Dermis lymphatic vessel endothelial cell (primary cell): ENCODE measurements at places on chromosomes 1 and 21. TPM values are rescaled to one million over a fixed set of nuclear protein-coding genes. Genes with fewer than 3 reads are reported as not detected.

The SH2D5 gene
- 0.11 and 0.17 TPM in 2 replicates for total RNA-seq

The ALX3 gene
- not detected in 2 replicates for total RNA-seq

The ODF2L gene
- total RNA-seq, result 27.8 and 44.0 TPM in 2 replicates

The LIN28A gene
- total RNA-seq, result not detected in 2 replicates

The MMEL1 gene
- total RNA-seq, result 2.3 and 4.1 TPM in 2 replicates

The RSPO1 gene
- total RNA-seq, result not detected in 2 replicates

The HSD17B7 gene
- total RNA-seq, result 20.7 and 21.6 TPM in 2 replicates

The COL11A1 gene
- total RNA-seq, result 0.33 TPM in 1 of 2 replicates, not detected in the other

The EVA1C gene
- 14.1 and 15.8 TPM in 2 replicates for total RNA-seq

The CYP4Z1 gene
- total RNA-seq, result not detected in 2 replicates

The FOXO6 gene
- under 0.01 TPM in 1 of 2 replicates, not detected in the other for total RNA-seq

The TMPRSS2 gene
- not detected in 2 replicates for total RNA-seq

The FAM43B gene
- total RNA-seq, result not detected in 2 replicates

The OR2G2 gene
- total RNA-seq, result not detected in 2 replicates

The HIVEP3 gene
- total RNA-seq, result 0.87 and 1.7 TPM in 2 replicates

The SETD4 gene
- 8.5 and 10.4 TPM in 2 replicates for total RNA-seq

The GBP3 gene
- total RNA-seq, result 4.9 and 6.2 TPM in 2 replicates

The TMEM69 gene
- total RNA-seq, result 12.7 and 15.2 TPM in 2 replicates

The COL18A1 gene
- 161 and 278 TPM in 2 replicates for total RNA-seq

The S100A3 gene
- total RNA-seq, result 0.26 and 1.3 TPM in 2 replicates

The FAM151A gene
- total RNA-seq, result not detected in 2 replicates

The SELENBP1 gene
- total RNA-seq, result 0.43 TPM in 1 of 2 replicates, not detected in the other

The RGS18 gene
- total RNA-seq, result not detected in 2 replicates

The AJAP1 gene
- not detected in 2 replicates for total RNA-seq

The DRAXIN gene
- total RNA-seq, result 0.11 and 0.34 TPM in 2 replicates

The GPR153 gene
- 1.7 and 2.4 TPM in 2 replicates for total RNA-seq

The IBA57 gene
- 6.5 and 8.3 TPM in 2 replicates for total RNA-seq

The RGS4 gene
- total RNA-seq, result 1.2 and 12.6 TPM in 2 replicates

The DMBX1 gene
- not detected in 2 replicates for total RNA-seq

The FCRL6 gene
- not detected in 2 replicates for total RNA-seq

The OR10J5 gene
- not detected in 2 replicates for total RNA-seq

The SPATA21 gene
- not detected in 2 replicates for total RNA-seq

The S100A9 gene
- total RNA-seq, result not detected in 2 replicates

The BMP8A gene
- total RNA-seq, result not detected in 2 replicates

The ADAMTS5 gene
- total RNA-seq, result 0.43 and 2.9 TPM in 2 replicates

The PPOX gene
- 11.9 and 15.5 TPM in 2 replicates for total RNA-seq

The LAX1 gene
- under 0.01 TPM in 1 of 2 replicates, not detected in the other for total RNA-seq

The LCE3E gene
- not detected in 2 replicates for total RNA-seq

The DEPDC1 gene
- total RNA-seq, result 2.2 and 3.2 TPM in 2 replicates

The SAMD13 gene
- total RNA-seq, result 0.43 and 1.0 TPM in 2 replicates

The CRP gene
- total RNA-seq, result not detected in 2 replicates

The ACOT11 gene
- 2.6 and 5.2 TPM in 2 replicates for total RNA-seq

The PKLR gene
- not detected in 2 replicates for total RNA-seq

The MX2 gene
- 0.17 and 0.22 TPM in 2 replicates for total RNA-seq

The PLCH2 gene
- total RNA-seq, result 0.09 and 0.22 TPM in 2 replicates

The ANKRD35 gene
- under 0.01 TPM in 1 of 2 replicates, not detected in the other for total RNA-seq

The NBPF10 gene
- 0.22 and 0.77 TPM in 2 replicates for total RNA-seq

The KIF17 gene
- 23.4 and 24.5 TPM in 2 replicates for total RNA-seq

The CRYAA gene
- total RNA-seq, result not detected in 2 replicates

The IQGAP3 gene
- total RNA-seq, result 2.4 and 2.8 TPM in 2 replicates

The TLR5 gene
- total RNA-seq, result 0.33 and 0.43 TPM in 2 replicates

The DAB1 gene
- 0.09 TPM in 1 of 2 replicates, not detected in the other for total RNA-seq

The TAL1 gene
- total RNA-seq, result 72.0 and 121 TPM in 2 replicates

The EPHA8 gene
- total RNA-seq, result not detected in 2 replicates

The TSTD1 gene
- 9.1 and 15.4 TPM in 2 replicates for total RNA-seq

The BNIPL gene
- under 0.01 and 0.09 TPM in 2 replicates for total RNA-seq
